Amniotic stem cell (primary cell): ENCODE measurements at places on chromosomes 3 and 15.
A peak's percentile ranks its signal among the peaks of the same experiment; 100 is the strongest.

GRCh38 chr15:51874751-51875644 is 45.5 kb downstream of the TMOD3 start:
- peak; percentile 90 for DNase-seq

GRCh38 chr3:144244662-144245061 is 273.0 kb downstream of the DIPK2A start:
- DNase-seq: no peak

DNA sequence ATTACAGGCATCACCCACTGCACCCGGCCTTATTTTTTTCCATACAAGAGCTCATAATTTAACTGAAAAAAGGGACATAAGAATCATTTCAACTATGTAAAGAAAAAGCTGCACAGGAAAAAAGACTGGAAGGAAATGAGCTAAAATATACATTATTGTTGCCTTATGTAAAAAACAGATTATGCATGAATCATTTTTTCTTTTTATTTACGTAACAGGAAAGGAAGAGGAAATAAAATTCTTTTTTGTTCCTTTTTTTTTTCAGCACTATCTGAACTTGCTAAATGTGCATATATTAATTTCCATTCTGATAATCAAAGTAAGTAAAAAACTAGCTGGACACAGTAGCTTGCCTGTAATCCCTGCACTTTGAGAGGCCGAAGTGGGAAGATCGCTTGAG is 12.1 kb downstream of the KIF9 start:
- DNase-seq: no peak

- no peak for DNase-seq
Observed at GRCh38 chr3:133506215-133506901, 67.1 kb upstream of the CDV3 start.

GRCh38 chr3:170531657-170532335 is 54.1 kb downstream of the SLC7A14 start:
- DNase-seq: no peak

DNA sequence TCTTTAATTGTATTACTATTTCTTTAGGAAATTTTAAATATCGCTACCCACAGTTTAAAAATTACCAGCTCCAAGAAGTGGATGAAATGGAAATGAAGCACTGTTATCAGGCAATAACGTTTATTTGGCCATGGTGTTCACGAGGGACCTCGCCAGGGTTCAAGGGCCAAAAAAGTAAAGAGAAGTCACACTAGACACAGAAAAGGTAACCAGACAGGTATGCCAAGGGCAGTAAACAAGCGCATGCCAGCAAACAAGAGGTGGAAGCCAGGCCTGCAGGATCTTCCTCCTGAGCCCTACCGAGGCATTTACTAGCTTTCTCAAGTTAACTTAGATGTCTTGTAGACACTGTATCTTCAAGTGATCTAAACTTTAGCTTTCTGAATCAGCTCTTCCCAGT is 113.5 kb downstream of the PLD1 start:
- DNase-seq: no peak

DNA sequence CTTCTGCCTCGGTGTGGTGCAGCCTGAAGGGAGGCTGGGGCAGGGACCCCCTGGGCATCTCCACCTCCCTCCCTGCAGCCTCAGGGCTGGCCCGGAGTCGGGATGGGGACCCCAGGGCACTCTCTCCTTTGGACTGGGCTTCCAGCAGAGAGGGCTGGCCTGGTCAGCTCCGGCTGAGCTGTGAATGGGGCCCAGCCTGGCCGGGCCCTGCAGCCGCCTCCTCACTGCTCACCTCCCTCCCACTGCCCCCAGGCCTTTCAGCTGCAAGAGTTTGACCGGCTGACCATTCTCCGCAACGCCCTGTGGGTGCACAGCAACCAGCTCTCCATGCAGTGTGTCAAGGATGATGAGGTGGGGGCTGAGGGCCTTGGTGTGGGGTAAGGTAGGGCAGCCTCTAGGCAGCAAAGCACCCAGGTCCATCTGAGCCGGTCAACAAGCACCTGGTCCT is 36.0 kb downstream of the PSTPIP1 start:
- DNase-seq: no peak

DNA sequence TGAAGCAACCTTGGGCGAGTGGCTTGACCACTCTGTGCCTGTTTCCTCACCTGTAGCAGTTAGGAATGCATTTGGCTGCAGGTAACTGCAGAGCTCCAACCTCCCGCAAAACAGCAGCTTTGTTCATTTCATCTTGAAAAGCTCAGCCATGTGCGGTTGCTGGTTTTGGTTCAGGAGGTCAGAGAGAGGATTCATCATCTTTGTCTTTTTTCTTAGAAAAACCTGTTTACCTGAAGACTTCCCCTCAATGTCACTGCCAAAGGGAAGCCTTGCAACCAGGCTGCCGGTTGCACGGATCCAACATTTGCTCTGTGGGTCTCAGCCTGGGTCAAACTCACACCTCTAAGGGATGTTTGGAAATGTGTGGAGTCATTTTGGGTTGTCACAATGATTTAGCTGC is 16.4 kb upstream of the FURIN start:
- no peak for DNase-seq

- no peak for DNase-seq
Observed at GRCh38 chr15:83574345-83574744, 79.6 kb upstream of the ADAMTSL3 start.

DNA sequence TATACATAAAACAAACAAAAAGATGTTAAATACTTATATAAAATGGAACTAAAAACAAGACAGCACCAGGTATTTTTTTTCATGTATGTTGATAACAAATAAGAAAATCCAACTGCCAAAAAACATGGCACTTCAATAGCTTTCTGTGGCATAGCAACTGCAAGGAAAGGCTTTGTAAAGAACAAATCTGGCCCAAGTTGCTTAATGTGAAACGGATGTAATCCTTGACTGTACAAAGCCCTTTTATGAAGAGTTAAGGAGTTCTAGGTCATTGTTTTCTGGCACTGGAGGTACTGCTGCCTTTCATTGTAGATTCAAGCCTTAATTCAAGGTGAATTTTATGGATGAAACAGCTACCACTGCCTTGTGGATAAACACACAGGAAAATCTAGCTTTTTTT is 68.8 kb upstream of the SLC12A8 start:
- no peak for DNase-seq

GRCh38 chr15:89303986-89304385 is 30.6 kb downstream of the POLG start:
- no peak for DNase-seq

DNA sequence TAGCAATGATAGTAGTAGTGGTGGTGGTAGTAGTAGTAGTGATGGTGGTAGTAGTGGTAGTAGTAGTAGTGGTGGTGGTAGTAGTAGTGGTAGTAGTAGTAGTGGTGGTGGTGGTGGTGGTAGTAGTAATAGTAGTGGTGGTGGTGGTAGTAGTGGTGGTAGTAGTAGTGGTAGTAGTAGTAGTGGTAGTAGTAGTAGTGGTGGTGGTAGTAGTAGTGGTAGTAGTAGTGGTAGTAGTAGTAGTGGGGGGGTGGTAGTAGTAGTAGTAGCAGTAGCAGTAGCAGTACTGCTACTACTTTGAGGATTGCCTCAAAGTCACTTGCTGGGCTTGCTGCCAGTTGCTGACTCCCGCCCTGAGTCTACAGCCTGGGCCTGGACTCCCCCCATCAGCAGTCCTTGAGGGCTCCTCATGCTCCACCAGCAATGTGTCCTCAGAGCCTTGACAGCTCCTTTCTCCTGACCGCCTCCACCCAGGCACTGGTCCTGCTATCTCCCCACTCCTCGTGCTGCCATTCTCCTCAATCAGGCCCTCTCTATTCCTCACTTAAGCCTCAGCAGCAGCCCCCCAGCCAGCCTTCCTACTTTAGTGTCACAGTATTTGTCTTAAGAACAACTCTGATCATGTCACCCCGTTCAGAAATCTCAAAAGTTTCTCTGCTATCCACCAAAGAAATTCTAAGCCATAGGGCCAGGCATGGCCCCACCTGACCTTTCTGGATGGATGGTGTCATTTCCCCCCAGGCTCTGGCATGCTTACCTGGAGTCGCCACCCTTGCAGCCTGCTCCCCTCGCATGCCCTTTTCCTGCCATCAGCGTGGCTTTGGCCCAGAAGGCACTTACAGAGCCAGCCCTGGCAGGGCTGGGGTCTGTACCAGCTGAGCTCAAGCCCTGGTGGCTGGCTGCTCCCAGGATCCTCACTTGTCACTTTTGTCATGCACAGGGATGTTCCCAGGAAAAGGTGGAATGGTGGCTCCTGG is 45.6 kb downstream of the DLEC1 start:
- no peak for DNase-seq

GRCh38 chr3:136658946-136659682 is 93.1 kb downstream of the STAG1 start:
- DNase-seq: peak; percentile 25

DNA sequence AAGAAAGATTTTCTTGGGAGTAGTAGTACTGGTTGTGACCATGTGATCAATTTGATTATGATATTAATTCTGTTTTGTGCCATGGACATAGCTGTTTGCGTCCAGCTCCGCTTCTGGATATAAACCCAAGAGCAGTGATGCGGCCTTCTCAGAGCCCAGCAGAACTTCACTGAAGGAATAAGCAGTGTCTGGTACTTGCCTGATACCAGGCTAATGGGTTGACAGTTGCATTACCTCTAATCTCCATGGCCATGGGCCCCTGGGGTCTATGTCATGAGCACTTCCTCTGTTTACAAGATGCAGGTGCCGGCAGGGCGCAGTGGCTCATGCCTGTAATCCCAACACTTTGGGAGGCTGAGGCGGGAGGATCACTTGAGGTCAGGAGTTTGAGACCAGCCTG is 36.3 kb upstream of the RAB6B start:
- no peak for DNase-seq

GRCh38 chr3:123790254-123791072 is 93.7 kb downstream of the MYLK start:
- no peak for DNase-seq

DNA sequence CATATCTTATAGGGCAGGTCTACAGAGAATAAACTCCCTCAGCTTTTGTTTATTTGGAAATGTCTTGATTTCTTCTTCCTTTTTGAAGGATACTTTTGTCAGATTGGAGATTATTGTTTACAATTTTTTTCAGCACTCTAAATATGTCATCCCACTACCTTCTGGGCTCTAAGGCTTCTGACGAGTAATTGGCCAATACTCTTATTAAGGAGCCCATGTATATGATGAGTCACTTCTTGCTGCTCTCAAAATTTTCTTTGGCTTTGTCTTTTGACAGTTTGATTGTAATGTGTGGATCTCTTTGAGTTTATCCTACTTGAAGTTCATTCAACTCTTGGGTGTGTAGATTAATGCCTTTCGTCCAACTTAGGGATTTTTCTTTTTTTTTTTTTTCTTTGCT is 28.9 kb upstream of the CD200R1L start:
- DNase-seq: no peak

- no peak for DNase-seq
Observed at GRCh38 chr15:89278307-89278706, 34.5 kb downstream of the FANCI start.

DNA sequence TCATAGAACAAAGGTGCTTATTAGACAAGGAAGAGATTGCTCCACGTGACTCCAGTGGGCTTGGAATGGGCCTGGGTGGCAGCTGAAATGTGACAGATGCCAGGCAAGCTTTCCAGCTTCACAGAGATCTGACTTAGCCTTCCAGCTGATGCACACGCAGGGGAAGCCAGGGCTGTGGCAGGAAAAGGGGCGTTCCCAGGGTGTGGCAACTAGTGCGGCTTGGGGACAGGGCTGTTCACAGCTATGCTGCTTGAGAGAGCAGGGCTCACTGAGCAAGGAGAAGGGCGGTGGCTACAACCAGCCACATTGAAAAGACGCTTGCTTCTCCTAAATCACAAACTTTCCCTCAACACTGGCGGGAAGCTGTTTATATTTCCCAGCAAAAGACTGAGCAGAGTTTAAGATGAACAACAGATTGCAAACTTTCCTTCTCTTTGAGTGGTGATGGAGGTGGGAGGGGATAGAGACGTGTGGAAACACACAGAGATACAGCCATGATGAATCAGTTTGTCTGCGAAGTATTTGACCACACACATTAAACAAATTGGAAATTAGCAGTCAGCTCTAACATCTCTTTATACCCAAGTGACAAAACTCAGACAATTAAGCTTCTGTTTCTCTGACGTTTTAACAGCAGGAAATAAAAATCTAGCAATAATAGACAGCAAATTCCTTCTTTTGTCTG is 127.5 kb downstream of the BDH1 start:
- no peak for DNase-seq

- DNase-seq: no peak
Observed at GRCh38 chr3:194801461-194802432, 116.1 kb downstream of the FAM43A start.

DNA sequence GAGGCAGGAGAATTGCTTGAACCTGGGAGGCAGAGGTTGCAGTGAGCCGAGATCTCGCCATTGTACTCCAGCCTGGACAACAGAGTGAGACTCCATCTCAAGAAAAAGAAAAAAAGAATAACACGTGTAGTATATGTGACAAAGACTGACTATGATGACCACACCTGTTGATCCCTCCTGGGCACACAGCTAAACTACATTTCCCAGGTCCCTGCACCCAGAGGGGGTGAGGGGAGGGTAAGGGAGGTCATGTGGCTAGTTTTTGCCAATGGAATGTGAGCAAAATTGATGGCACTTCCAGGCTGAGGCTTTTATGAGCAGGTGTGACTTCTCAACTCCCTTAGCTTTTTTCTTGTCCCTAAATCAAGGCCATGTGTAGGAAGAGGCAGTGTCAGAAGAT is 58.2 kb downstream of the KLHL6 start:
- no peak for DNase-seq

DNA sequence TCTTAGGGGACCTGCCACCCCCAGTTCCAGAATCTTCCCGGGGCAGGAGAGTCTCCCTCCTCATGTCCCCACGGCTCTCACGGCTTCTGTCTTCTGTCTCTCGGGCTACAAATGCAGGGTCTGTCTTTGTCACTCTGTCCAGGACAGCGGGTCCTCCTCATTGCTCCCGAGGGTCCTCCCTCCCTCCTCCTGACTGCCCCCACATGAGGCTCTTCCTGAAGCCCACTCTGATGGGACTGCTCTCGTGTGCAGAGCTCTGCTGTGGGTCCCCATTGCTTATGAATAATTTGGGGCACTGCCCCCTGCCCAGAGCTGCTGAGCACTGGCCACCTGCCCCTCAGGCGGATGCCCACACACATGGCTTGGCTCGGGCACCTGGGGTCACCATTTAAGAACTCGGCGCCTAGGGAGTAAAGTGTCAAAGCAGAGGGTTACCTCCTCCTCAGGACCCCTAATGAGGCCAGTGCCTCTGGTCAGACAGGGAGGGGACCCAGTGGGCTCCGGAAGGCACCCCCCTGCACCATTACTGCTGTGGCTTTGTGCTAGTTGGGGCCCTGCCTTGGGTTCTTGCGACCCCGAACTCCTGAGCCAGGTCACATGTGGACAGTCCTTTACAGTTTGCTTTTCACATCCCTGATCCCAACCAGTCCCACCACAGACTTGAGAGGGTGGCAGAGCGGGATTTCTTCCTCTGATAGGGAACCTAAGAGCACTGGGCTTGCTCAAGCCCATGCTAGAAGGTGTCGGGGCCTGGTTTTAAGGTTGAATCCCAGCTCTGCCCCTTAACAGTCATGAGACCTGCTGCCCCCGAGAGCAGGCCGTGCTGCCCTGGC is 22.1 kb downstream of the HDAC11 start:
- DNase-seq: no peak

GRCh38 chr3:2861120-2861519 is 249.1 kb downstream of the IL5RA start:
- no peak for DNase-seq
